ENCODE measurements at places on chromosomes 11 and 22.

DNA sequence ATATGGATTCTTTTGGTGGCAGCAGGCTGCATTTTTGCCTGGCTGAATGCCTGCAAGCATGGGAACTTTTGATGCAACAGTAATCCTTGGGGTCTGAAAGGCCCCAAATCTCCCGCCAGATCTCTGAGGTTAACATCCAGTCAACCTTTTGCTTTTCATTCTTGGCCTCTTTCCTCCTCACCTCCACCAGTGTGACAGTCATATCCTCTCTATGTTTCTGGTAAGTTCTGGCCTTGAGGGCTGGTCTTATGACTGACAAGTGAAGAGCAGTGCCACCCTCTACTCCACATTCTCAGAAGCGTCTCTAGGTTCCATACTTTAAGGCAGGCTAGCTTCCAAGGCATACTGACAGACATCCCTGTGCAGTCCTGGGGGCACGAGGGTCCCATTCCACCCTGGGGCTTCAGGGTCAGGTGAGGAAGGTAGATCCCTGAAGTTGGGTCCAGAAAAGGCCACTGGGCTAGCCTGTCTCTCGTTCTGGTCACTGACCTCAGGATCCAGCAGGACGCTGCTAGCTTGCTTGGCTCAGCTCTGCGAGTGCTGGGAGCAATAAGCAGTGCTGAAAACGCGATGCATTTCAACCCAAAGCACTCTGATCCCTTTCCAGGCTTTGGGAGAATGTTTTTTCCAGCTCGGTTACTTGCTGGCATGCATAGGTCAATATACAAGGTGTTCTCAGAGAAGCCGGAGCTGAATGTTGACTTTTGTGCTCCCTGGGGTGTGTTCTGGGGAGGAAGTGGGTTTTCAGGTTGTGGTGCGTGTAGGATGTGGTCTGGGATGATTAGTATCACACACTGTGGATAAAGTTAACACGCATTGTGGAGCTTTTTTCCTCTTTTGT, 75.2 kb downstream of the PTPRJ start:
- no peak for DNase-seq

DNA sequence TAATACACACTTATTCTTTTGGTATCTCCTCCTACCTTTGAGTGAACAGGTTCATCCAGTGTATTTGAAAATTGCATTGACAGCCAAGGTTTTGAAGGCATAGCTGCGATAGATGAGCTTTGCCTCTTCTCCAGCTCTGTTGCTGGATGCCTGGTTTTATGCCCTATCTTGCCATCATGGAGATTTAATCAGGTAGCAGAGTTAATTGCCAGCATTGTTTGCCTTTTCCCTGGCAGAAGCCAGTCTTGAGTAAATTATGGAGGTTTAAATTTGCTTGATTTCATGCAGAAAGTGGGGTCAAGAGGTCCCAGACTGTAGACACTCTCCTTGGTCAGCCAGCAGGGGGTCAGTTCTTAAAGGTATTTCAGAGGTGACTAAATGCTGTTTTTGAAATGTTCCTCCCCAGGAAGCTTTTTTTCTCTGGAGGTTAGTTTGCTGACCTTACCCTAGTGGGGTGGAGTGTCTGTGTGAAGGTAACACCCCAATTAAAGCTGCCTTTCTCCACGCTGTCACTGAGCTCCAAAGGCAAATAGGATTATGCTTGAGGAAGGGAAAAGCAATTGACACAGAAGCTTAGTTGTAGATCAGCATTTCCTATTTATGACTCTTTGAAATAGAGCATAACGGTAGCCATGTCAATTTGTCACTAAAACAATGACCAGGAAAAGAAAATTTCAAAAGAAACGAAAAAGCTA, 96.0 kb downstream of the EXT2 start:
- DNase-seq = no peak

DNA sequence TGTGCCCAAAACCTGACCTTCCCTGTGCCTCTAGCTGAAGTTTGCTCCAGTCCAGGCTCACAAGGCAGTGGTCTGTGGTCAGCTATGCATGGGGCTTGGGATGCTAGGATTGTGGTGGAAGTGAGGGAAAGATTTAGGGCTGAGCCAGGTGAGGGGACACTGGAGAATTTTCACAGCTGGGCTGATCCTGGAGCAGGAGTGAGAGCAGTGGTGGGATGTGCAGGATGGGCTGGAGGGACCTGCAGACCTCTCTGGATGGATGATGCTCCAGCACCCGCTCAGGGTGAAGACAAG, 23.9 kb upstream of the KDM2A start:
- DNase-seq = no peak

- DNase-seq = no peak
These were observed 57.8 kb downstream of the OTOG start for GRCh38 chr11:17604915-17605233.

DNA sequence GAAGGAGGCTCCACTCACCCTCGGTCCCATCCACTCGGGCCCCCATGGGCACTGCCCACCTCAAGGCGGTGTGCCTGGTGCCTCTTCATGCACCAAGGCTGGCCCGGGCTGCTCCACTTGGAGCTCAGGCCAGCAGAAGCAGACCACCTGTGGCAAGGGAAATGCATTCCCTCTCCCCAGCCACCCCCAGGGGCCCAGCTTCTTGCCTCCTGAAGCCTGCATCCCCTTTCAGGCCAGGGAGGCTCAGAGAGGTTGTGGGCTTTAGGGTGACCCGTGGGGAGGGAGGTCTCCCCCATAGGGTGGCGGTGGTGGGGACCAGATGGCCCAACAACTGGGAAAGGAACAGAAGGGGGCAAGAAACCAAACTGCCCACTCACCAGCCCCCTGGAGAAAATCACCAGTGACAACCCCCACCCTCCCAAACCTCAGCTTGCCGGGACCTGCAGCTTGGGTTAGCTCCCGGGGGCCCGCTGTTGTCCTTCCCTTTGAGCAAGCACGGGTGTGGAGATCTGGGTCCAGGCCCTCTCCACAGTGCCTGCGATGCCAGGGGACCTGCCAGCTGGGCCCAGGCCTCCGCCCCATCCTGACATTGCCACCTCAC, 8.4 kb downstream of the CBX6 start:
- DNase-seq = no peak

- no peak for DNase-seq
These were observed at the start of gene UBE2L6 for GRCh38 chr11:57567515-57568329. TSS of gene UBE2L6 (minus strand) at chr11:57567672. CDS start at chr11:57567611, 61 bp downstream.

DNA sequence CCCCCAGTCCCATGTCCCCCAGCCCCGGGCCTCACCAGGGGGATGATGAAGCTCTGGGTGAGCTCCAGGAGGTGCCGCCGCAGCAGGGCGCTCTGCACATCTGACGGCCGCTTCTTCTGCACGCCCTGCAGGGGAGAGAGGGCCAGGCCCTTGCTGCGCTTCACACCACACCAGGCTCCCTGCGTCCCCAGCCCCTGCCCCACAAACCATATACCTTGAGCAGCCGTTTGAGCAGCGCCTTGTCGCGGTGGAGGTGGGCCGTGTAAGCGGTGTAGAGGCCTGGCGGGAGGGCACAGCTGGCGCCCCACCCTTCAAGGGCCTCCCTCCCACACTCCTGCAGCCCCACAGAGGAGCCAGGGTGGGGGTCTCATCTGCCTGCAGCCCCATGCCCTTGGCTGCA, 6.2 kb upstream of the PLXNB2 start:
- DNase-seq = no peak

GRCh38 chr11:17927681-17928343, 85.0 kb downstream of the SERGEF start:
- no peak for DNase-seq

DNA sequence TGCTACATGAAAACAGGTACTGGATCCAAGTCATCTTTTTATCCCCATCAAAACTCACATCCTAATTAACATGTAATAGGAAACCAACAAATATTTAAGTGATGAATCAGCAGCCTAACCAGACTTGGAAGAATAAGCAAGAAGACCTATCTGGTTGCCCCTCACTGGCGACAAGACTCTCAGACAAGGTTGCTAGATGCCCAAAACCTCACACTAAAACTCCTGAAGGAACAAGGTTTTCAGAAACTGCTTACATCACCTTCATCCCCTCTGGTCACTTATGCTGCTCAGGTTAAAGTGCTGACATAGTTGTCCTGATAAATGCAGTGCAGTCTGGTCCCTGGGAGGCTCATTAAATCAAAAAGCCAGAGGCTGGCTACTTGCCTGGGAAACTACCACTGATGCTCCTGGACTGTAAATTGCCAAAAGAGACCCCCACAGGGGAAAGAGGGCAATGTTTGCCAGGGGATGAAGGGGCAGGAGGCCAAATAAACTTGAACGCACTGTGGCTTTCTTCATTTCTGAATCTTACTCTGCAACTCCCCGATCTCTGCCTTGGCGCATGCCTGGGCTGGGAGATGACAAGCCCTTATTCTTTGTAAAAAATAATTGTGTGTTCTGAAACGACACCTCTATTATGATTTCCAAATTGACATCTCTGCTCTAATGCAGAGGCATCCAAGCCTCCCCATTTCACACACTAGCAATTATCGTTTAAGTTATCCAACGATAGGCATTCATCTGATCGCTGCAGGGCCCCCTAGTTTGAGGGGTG, 72.7 kb downstream of the AMBRA1 start:
- no peak for DNase-seq

DNA sequence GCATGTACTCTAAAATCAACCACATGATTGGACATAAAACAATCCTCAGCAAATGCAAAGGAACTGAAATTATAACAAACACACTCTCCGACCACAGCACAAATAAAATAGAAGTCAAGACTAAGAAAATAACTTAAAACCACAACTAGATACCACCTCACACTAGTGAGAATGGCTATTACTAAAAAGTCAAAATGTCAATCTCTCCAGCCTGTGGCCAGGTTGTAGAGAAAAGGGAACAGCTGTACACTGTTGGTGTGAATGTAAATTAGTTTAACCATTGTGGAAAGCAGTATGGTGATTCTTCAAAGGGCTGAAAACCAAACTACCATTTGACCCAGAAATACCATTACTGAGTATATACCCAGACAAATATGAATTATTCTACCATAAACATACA, 1025.7 kb upstream of the TENM4 start:
- DNase-seq = no peak

DNA sequence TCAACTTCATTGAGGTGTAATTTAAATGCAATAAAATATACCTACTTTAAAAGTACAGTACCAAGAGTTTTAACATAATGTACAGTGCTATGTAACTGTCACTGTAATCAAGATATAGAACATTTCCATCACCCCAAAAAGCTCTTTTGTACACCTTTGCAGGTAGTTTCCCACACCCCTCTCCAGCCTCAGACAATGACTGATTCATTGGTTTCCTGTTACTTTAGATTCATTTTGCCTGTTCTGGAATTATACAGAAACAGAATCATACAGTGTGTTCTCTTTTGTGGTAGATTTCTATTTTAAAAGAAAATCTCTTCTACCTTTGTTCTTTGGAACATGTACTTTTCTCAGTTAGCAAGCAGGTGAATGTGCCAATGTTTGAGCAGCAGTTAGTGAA, 38.2 kb downstream of the SHISA8 start:
- no peak for DNase-seq

DNA sequence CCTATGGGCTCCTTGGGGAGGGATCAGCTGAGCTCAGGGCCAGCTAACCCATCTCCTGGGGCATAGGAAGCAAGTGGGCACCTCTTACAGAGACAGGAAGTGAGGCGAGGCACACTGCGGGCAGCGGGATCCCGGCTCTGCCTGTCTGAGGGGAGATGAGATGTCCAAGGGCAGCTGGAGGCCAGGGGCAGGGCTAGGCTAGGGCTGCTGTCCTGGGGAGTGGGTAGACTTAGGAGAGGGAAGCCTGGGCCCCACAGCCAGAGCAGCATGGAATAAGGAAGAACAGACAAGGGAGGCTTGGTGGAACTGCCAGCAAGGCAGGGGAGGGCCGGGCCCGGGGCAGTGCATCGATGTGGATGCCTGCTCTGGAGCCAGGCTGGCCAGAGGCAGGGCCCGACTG, 76.3 kb downstream of the MORC2 start:
- DNase-seq = no peak

DNA sequence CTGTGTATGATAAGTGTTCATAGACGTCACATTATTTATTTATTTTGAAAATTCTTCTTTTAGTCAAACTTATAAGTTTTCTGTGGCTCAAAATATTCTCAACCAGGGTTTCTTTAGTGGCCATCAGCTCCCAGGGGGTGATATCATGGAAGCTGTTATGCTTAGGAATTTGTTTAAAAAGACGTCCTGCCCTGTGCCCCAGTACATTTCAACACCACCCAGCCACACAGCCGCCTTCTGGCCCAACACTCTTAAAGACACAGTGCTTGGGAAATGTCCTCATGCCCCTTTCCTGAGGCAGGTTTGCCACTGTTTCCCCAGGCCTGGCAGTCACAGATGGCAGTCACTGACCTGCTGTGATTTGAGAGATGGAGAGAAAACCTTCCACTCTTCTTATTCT, 19.9 kb downstream of the TSKU start:
- DNase-seq = no peak

- DNase-seq = no peak
These were observed 843.9 kb upstream of the CCDC90B start for GRCh38 chr11:84129961-84130576.

DNA sequence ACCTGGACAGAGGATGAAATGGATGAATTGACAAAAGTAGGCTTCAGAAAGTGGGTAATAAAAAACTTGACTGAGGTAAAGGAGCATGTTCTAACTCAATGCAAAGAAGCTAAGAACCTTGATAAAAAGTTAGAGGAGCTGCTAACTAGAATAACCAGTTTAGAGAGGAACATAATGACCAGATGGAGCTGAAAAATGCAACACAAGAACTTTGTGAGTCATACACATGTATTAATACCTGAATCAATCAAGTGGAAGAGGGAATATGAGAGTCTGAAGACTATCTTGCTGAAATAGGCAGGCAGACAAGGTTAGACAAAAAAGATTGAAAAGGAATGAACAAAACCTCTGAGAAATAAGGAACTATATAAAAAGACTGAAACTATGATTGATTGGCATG, 47.9 kb upstream of the SLC22A9 start:
- DNase-seq = no peak

DNA sequence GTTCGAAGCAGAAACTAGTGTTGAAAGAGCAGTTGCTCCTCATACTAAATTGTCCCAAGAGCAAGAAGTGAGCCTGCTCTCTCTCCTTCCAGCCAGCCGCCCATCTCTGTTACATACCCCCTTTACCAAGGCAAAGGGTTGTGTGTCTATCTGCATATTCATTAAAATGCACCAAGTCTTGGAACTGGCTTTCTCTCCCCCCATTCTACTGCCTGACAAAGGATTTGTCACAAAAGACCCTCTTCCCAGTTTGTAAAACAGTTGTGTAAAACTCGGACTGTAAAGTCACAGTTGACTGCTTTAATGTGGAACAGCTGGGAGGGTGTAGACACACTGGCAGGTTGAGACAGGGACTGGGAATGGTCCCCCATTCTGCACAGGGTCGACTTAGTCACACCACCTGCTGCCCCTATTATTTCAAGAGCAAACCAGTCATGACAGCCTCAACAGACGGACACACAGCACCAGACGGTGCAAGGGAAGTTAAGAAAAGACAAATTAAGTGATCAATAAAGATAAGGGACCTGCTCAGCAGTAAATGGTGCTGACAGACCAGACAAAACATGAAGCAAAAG, 60.0 kb upstream of the HTATIP2 start:
- no peak for DNase-seq

- DNase-seq = no peak
These were observed 120.0 kb downstream of the CADM1 start for GRCh38 chr11:115384236-115384635.

DNA sequence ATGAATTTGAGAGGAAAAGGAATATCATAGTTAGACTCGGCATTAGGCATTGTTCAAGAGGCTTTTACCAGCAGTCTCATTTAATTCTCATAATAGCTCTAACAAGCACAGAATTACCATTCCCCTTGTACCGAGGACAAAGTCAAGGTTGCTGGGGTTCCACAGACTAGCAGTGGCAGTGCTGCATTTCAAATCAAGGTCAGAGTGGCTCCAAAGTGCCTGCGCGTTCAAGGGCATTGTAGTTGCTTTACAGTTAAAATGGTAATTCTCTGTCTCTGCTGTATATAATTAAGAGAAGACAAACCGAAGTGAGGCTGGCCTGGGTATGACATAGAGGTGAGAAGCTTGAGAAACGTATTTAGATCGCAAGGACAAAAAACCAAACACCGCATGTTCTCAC, 40.4 kb upstream of the TP53AIP1 start:
- DNase-seq = no peak
